Hematopoietic multipotent progenitor cell (in vitro differentiated cells): ENCODE measurements at places on chromosomes 13 and 19. TPM values are rescaled to one million over a fixed set of nuclear protein-coding genes. Genes with fewer than 3 reads are reported as not detected.

DNA sequence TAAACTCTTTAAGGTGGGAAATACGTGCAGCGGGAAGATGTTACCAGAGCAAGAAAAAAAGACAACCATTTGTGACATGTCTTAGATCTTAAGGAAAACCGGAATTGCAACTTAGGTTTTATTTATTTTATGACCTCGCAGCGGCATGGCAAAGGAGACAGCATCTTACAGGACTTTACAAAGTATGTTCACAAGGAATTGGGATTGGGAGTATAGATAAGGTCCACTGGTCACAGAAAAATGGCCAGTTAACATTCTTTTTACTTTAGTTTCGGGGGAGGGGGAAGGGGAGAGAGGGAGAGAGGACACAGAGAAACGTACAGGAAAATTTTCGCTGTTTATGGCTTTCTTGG lies 104.5 kb upstream of the DIAPH3 start:
- DNase-seq: no peak

GRCh38 chr19:33430674-33431277 lies 57.3 kb downstream of the CEBPG start:
- peak; percentile 47 for DNase-seq

- no peak for DNase-seq
These were observed 97.2 kb downstream of the EPSTI1 start for GRCh38 chr13:42894765-42895243.

DNA sequence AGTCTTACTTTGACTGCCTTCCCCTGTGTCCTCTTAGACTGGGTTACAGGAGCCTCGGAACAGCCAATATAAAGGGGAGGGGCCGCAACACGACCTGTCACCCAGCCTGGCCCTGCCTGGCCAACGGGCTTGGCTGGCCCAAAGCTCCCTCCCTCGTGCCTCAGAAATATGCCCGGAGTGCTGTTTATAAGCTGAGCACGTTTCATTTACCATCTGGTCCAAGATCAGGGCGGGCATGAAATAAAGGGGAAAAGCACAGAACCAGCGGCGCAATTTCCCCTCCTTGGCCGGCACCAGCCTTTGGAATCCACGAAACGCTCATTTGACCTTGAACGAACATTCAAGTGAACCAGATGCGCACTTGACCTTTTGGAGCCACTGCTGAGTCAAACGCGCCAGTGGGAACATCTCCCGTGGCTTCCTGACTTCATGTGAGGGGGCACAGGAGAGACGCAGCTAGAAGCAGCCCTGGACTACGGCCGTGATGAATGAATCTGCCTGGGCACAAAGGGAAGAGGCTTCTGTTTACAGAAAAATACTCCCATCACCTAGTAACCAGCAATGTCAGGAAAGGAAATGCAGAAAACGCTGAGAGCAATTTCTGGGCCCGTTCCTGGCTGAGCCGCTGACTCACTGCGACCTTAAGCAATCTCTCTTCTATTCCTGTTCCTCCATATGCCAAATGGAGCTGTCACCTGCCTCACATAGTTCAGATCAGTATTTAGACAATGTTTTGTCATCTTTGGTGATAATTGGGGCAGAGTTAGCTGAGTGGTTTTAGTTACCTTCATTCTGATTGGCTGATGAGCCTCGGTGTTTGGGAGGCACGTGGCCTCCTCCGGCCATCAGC lies 53.3 kb downstream of the RFX2 start:
- DNase-seq: no peak

Gene B3GNT8
- 18.0 TPM for total RNA-seq

DNA sequence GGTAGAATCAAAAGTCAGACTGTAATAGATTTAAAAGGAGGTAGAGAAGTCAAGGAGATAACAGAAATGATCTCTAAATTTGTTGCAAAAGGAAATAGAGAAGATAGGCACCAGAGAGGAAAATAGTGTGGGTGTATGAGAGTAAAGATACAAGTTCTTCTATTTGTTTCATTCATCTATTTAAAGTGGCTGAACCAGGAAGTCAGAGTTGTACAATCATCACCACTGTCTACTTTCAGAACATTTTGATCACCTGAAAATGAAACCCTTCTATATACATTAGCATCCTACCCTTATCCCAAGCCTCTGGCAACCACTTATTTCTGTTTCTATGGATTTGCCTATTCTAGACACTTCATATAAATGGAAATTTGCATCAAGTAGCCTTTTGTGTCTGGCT lies 36.7 kb downstream of the INTS6 start:
- no peak for DNase-seq

GRCh38 chr19:47663911-47664771 lies 49.1 kb upstream of the EHD2 start:
- DNase-seq: no peak

Gene GPR4
- total RNA-seq: not detected

DNA sequence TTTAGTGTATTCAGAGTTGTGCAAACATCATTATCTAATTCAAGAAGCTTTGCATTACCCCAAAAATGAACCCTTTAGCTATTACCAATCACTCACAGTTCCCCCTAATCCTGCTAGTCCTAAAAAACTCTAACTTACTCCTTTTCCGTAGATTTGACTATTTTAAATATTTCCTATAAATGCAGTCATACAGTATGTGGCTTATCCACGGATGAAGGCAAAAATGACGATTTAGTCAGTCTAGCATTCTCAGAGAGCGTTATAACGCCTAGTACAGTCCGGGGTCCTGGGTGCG lies 587 bp upstream of the ZNF383 start:
- DNase-seq: no peak

Gene KLF12
- 10.8 TPM for total RNA-seq

Gene USP12
- 8.1 TPM for total RNA-seq

Gene FCAR
- total RNA-seq: 1.3 TPM

Gene PRSS57
- total RNA-seq: 829 TPM

Gene LILRA6
- total RNA-seq: 0.27 TPM

DNA sequence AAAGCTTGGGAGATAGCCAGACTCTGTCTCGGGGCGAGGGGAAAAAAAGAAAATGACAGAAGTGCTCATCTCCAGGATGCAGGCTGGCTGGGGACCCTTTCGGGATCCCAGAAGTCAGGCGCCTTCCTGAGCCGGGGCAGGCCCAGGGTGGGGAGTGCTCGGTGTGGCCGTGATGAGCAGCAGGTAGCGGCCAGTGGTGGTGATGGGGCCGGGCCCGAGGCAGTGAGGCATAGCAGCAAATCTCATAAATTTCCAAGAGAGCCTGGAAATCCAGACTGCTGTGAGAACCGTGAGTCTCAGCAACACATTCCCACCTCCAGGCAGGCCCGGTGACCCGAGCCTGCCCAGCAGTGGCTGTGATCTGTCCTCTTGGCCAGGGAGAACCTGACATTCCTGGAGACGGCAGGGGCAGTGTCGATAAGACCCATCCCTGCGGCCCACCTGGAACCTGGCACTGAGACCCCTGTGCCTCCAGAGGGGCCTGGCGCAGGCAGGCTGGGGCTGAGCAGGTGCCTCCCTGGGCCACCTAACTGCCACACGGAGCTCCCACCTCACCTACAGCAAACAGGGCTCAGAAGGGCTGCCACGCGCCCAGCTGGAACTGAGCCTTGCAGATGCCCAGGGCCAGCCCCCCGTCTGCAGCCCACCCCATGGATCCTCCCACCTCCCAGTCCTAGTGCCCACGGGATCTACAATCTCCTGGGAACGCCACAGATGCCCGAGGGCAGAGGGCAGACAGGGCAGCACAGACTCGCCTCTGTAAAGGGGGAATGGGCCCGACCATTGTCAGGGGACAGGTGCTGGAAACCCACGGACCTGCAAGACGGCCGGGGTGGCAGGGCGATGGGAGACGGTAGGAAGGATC lies 23.4 kb downstream of the IZUMO4 start:
- no peak for DNase-seq

DNA sequence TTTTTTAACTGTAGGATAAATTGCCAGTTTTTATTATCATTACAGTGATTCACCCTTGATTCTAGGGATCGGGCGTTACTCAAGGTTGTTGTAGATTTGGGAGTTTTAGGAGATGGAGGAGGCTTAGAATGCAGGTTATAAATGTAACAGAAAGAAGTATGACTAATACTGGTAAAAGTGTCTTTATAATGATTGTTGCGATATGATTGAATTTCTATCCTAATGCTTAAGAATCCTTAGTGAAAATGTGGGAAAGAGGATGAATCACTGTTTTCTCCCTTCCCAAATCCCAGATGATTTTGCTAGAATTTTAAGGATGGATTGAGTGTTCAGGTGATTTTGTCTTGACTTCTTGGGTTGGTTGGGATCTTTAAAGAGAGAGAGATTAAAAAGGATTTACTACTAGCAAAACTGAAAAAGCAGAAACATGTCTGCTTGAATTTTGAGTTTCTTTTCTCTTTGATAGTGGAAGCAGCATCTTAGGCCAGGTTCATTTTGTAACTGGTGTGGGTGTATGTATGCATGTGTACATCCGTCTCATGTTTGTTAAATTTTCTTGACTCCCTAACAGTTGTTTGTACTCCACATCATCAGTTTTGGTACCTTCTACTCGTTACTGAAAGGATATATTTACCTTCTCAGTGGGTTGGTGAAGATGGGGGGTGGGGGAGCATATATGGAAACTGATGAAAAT lies 25.9 kb downstream of the ARHGAP35 start:
- no peak for DNase-seq

DNA sequence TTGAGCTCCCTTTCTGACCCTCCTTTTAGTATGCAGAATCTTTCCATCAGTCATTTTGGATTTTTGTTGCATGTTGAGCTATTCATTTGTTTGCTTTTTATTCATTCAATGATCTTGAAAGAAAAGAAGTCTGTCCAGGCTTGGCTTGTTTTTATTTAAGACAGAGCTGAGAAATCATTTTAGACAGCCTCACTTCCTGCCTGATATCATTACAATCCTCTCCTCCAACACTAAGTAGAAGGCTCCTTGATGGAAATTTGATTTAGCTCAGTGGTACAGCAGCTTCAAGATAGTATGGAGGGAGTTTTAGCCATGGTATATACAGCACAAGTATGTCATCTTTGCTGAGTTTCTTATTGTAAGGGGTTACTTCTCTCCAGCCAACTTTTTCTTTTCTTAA lies 28.4 kb downstream of the MBNL2 start:
- no peak for DNase-seq
